ENCODE measurements at places on chromosomes 5 and 9. TPM values are rescaled to one million over a fixed set of nuclear protein-coding genes. Genes with fewer than 3 reads are reported as not detected.
A peak's percentile ranks its signal among the peaks of the same experiment; 100 is the strongest.

GRCh38 chr9:250625-251024 lies 36.0 kb downstream of the DOCK8 start:
- no peaks in the 10 kb centered on the region for H3K36me3 ChIP-seq
- no peak overlapping the region for H3K4me3 ChIP-seq
- H3K4me1 ChIP-seq: no peaks in the 10 kb centered on the region
- no peaks in the 10 kb centered on the region for H3K27me3 ChIP-seq
- no peak overlapping the region for H3K27ac ChIP-seq

F2RL2 gene
- total RNA-seq: 0.79 TPM

DNA sequence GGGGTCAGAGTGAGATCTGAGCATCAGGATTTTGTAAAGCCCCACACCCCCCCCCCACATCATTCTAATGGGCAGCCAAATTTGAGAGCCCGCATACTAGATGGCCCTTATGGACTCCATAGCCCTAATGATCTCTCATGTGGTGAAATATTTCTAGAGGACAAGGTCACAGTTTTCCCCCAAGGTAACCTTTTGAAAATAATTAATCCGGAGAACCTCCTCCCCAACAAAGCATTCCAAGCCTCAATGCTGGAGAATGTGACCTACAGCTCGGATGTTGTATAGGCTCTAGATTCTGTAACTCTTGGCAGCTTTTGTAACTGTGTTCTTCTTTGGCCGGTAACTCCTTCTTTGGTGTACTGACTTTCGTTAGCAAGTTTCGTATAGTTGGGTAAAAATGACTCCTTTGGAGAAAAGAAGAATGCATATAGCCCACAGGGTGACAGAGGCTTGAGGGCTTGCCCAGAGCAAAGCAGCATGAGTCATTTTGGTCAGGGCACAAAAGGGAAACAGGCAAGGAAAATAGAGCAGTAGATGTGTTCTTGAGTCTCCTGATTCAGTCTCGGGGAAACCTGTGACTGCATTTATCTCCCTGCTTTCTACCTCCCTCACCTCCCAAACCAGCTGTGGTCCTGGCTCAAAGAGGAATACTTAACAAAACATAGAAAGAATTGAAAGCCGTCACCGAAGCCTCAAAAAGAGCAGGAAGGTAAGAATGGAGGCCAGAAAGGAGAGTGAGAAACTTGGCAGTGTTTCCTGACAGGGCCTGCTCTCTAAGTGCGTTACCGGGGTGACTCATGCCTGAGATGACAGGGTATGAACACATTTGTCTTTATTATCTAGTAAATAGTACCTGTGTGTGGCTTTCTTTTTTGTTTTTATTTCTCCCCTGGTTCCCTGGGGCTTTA lies 6.6 kb upstream of the XPA start:
- DNase-seq: no peak
- peaks cover 3% of the 10 kb centered on the region for H3K27me3 ChIP-seq
- H3K36me3 ChIP-seq: no peaks in the 10 kb centered on the region
- no peak overlapping the region for H3K4me3 ChIP-seq

- DNase-seq: no peak
- peaks cover 50% of the 10 kb centered on the region for H3K36me3 ChIP-seq
- no peak overlapping the region for H3K4me3 ChIP-seq
- no peak overlapping the region for H3K27ac ChIP-seq
- peaks cover 2% of the 10 kb centered on the region for H3K4me1 ChIP-seq
Observed at GRCh38 chr5:150750469-150750868, 8.3 kb downstream of the DCTN4 start.

- H3K27me3 ChIP-seq: peaks cover 94% of the 10 kb centered on the region
- H3K27ac ChIP-seq: no peak overlapping the region
- no peak for DNase-seq
- H3K4me3 ChIP-seq: peak overlapping the region; percentile 59
- peaks cover 27% of the 10 kb centered on the region for H3K4me1 ChIP-seq
Observed at GRCh38 chr5:181054138-181054537, 14.1 kb downstream of the BTNL9 start.

CDHR2 gene
- not detected for total RNA-seq

RNF183 gene
- total RNA-seq: not detected

DNA sequence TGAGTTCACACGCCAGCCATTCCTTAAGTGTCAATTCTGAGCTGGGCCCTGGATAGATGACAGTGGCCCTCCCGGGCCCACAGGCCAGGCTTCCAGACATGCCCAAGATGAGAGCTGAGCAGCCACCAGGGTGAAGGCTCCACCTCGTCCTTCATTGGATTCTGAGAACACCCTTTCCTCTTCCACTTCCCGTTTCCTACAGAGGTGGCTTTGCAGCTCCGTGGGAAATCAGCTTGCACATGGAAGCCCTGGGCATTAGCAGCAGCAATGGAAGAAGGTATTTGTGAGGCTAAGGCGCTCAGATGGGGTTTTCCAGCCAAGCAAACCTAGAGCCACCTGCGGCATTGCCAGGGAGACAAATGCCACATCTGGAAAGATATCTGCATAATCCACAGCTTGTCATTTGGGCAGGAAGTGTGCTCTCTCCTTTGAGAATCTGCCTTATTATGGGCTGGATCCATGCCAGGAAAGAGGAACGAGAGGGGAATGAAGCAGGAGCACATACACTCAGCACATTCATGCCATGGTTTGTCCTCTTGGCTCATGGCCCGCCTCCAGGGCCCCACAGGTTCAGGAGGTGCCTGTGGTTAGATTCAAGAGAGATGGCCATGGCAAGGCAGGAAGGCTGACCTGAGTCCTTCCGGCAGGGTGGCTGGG lies 34.1 kb downstream of the CFAP77 start:
- peaks cover 53% of the 10 kb centered on the region for H3K27me3 ChIP-seq
- no peak overlapping the region for H3K4me3 ChIP-seq
- H3K4me1 ChIP-seq: no peaks in the 10 kb centered on the region
- no peaks in the 10 kb centered on the region for H3K36me3 ChIP-seq
- DNase-seq: no peak

DMRT3 gene
- total RNA-seq: not detected

DNA sequence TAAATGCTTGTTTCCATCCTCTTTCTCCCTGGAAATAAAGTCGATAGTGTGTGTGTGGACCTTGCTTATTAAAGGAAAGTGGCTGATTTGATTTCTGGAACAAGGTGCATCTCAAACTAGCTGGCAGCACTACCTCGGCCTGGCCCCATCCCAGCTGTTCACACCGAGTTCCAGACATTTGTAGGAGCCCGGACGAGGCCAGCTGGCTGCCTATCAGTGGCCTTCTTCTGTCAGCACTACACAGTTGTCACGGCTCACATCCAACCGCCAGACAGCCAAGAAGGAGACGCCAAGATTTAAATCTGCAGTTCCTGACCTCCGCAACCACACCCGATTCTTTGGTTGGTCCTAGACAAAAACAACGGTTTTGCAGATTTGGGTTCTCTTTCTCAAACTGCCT lies 63.6 kb downstream of the PALM2AKAP2 start:
- H3K27me3 ChIP-seq: no peaks in the 10 kb centered on the region
- peak; percentile 83 for DNase-seq
- H3K27ac ChIP-seq: no peak overlapping the region
- H3K4me3 ChIP-seq: no peak overlapping the region

GRCh38 chr5:53568401-53568800 lies 8.0 kb downstream of the NDUFS4 start:
- no peak for DNase-seq
- no peaks in the 10 kb centered on the region for H3K27me3 ChIP-seq
- no peak overlapping the region for H3K4me3 ChIP-seq

IFT74 gene
- 8.2 TPM for total RNA-seq

TTC16 gene
- not detected for total RNA-seq

GRCh38 chr5:37840053-37841034 lies 503 bp upstream of the GDNF start:
- H3K27me3 ChIP-seq: peaks cover 76% of the 10 kb centered on the region
- H3K36me3 ChIP-seq: no peaks in the 10 kb centered on the region
- no peak overlapping the region for H3K27ac ChIP-seq

AIF1L gene
- total RNA-seq: 28.7 TPM

ADCY2 gene
- total RNA-seq: 11.8 TPM

DNA sequence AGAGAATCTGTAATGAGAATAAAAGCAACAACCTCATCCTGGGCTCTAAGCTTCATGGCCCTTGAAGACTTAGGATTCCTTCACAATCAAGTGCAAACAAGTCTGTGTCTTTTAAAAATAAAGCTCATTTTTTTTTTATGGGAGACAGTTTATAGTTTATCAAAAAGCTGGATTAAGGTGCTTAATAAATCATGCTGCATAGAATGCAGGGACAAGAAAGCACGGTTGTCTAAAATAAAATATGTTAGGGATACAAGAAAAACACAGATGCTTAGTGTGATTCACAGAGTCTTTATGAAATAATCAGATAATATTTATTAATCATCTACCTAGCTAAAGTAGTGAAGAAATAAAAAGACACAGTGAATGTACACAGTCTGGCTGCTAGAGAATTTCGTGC lies 2045.9 kb upstream of the WWC1 start:
- no peak overlapping the region for H3K27ac ChIP-seq
- H3K27me3 ChIP-seq: no peaks in the 10 kb centered on the region
- no peak for DNase-seq

- H3K36me3 ChIP-seq: no peaks in the 10 kb centered on the region
- H3K27ac ChIP-seq: no peak overlapping the region
- DNase-seq: no peak
- H3K4me3 ChIP-seq: no peak overlapping the region
Observed at GRCh38 chr9:22210936-22211335, 201.8 kb upstream of the CDKN2B start.

IFNB1 gene
- not detected for total RNA-seq

SGCD gene
- total RNA-seq: 2.8 TPM

DNA sequence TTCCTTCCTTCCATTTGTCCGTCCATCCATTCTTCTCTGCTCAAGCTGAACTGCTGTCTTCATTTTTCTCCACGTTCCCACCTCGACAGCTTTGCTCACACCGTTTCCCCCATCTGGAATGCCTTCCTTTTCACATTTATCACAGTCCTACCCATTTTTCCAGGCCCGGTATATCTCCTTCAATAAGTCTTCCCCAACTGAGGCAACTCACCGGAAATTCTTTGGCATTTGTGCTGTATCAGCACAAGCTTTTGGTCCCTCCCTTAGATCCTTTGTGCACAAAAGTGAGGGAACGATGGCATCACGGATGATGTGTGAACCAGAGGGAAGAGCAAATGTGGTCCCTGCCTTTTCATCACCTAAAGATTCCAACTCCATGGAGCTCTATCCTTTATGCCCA lies 45.6 kb upstream of the INSYN2B start:
- no peak for DNase-seq
- H3K4me3 ChIP-seq: no peak overlapping the region
- no peaks in the 10 kb centered on the region for H3K36me3 ChIP-seq
- no peaks in the 10 kb centered on the region for H3K4me1 ChIP-seq
- peaks cover 4% of the 10 kb centered on the region for H3K27me3 ChIP-seq

DNA sequence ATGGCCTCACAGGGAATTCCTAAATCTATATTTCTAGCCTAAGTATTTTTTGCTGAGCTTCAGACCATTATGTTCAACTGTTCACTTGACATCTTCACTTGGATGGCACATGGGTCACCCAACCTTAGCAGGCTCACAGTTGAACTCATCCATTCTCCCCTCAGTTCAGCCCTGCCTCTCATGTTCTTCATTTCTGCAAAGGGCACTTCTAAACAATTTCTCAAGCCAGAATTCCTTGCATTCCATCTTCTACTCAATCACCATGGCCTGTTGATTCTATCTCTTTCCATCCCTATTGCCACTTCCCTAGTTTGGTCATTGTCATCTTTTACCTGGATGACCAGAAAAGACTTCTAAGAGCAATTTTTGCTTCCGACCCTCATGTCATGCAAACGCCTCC lies 7.3 kb upstream of the RGS3 start:
- H3K4me1 ChIP-seq: peaks cover 14% of the 10 kb centered on the region
- no peak overlapping the region for H3K4me3 ChIP-seq
- H3K27me3 ChIP-seq: no peaks in the 10 kb centered on the region
- no peak for DNase-seq
- no peaks in the 10 kb centered on the region for H3K36me3 ChIP-seq

DNA sequence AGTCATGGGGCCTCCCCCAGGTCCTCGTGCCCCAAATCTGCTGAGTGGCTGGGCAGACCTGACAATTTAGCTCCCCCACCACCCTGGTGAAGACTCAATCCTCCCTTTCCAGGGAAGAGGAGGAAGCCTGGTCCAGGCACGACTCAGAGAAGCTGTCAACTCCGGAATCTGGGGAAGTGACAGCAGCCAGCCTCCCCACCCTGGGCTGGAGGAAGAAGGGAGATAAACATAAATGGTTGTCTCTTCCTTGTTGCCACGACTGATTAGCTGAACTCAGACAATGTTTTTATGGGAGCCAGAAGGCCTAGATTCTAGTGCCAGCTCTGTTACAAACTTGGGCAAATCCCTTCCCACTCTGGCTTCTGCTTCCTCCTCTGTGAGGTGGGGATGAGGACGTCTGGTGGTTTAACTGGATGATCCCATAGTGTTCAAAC lies 15.4 kb downstream of the CCDC69 start:
- H3K4me3 ChIP-seq: no peak overlapping the region
- peak overlapping the region; percentile 18 for H3K27ac ChIP-seq
- H3K27me3 ChIP-seq: no peaks in the 10 kb centered on the region
- DNase-seq: peak; percentile 77
- peaks cover 28% of the 10 kb centered on the region for H3K4me1 ChIP-seq
- no peaks in the 10 kb centered on the region for H3K36me3 ChIP-seq

- no peaks in the 10 kb centered on the region for H3K36me3 ChIP-seq
- H3K4me1 ChIP-seq: peaks cover 3% of the 10 kb centered on the region
- no peak overlapping the region for H3K27ac ChIP-seq
- DNase-seq: no peak
Observed at GRCh38 chr5:142233083-142234032, 91.5 kb downstream of the SPRY4 start.

DNA sequence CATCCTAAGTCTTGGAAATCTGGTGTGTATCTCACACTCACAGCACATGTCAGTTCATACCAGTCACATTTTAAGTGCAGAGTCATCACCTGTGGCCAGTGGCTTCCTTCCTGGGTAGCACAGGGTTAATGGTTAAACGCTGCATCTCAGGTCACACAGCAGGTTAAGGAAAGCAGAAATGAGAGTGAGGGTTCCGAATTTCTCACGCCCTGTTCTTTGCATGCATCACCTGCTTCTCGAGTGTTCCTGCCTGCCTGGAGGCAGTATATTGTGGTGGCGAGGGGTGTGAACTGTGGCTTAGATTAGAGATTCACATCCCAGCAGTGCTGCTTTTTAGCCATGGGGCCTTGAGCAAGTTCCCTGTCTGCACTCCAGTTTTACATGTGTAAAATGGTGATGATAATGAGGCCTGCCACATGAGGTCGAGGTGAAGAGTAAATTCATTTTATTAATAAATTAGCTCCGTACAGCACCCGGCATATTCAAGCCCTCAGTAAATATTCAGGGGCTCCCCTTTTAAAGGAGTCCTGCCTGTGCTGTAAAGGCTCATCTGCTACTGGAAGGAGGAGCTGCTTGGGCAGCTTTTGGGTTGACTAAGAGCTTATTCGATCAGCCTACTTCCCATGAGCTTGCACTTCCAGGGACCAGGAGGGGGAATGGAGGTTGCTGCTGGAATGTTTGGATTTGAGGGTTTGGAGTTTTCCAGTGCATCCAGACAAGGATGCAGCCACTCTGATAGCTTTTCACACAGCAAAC lies 61.1 kb upstream of the SAP30L start:
- no peaks in the 10 kb centered on the region for H3K4me1 ChIP-seq
- peaks cover 28% of the 10 kb centered on the region for H3K36me3 ChIP-seq
- H3K27ac ChIP-seq: no peak overlapping the region

INVS gene
- total RNA-seq: 15.5 TPM

GRCh38 chr9:37938121-37938891 lies 34.4 kb upstream of the SLC25A51 start:
- H3K36me3 ChIP-seq: no peaks in the 10 kb centered on the region
- no peak overlapping the region for H3K27ac ChIP-seq
- peaks cover 33% of the 10 kb centered on the region for H3K4me1 ChIP-seq
- H3K27me3 ChIP-seq: no peaks in the 10 kb centered on the region

SH3PXD2B gene
- total RNA-seq: 29.2 TPM
